Activated naive CD4-positive, alpha-beta T cell treated with anti-CD3 and anti-CD28 coated beads for 36 hours (primary cell): ENCODE measurements at places on chromosomes 4 and X. TPM values are rescaled to one million over a fixed set of nuclear protein-coding genes. Genes with fewer than 3 reads are reported as not detected.

FAM120C gene
- 4.3 TPM for total RNA-seq

CXorf49 gene
- total RNA-seq = not detected

ZNF157 gene
- total RNA-seq = 1.0 TPM

EGF gene
- not detected for total RNA-seq

SSX3 gene
- not detected for total RNA-seq

NLGN4X gene
- not detected for total RNA-seq

AFM gene
- total RNA-seq = not detected

ARHGAP36 gene
- not detected for total RNA-seq

CSAG1 gene
- not detected for total RNA-seq

ARSH gene
- not detected for total RNA-seq

CT83 gene
- not detected for total RNA-seq

STATH gene
- total RNA-seq = not detected

PRR27 gene
- total RNA-seq = not detected

FDCSP gene
- not detected for total RNA-seq

DNA sequence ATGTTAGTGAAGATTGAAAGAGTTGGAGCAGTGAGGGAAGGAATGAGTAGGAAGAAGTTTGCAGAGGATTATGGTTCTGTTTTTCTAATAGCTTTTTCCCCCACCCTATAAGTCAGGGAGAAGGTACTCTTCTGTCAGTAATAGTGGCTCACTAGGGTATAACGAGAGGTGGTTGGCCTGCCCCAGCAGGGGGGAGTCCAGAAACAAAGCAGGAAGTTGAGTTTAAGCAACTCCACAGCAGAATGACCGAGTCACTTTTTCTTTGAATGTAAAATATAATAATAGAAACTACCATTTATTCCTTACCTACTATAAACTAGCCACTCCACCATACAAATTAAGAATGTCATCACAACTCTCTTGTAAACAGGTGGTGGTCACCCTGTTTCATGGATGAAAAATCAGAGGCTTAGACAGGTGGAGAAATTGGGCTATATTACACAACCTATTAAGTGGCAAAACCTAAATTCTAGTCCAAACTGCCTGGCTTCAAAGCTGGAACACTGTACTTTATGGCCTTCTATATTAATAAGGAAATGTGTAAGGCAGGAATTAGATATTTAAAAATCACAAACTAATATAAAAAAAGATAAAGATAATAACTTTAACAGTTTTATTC is 21.9 kb downstream of the AP1AR start:
- H3K4me3 ChIP-seq = no peak overlapping the region
- H3K36me3 ChIP-seq = peaks cover 2% of the 10 kb centered on the region
- no peaks in the 10 kb centered on the region for H3K27me3 ChIP-seq

- no peak for DNase-seq
- H3K36me3 ChIP-seq = no peaks in the 10 kb centered on the region
- H3K4me1 ChIP-seq = no peaks in the 10 kb centered on the region
- no peaks in the 10 kb centered on the region for H3K27me3 ChIP-seq
- no peak overlapping the region for H3K4me3 ChIP-seq
These were observed 130.6 kb upstream of the FAT1 start for GRCh38 chr4:186854256-186854655.

GRCh38 chr4:90415116-90415515 is 287.9 kb downstream of the CCSER1 start:
- no peaks in the 10 kb centered on the region for H3K27me3 ChIP-seq
- no peaks in the 10 kb centered on the region for H3K4me1 ChIP-seq
- no peak for DNase-seq
- H3K4me3 ChIP-seq = no peak overlapping the region

- no peak overlapping the region for H3K4me3 ChIP-seq
- H3K36me3 ChIP-seq = no peaks in the 10 kb centered on the region
- peaks cover 16% of the 10 kb centered on the region for H3K27me3 ChIP-seq
- no peaks in the 10 kb centered on the region for H3K4me1 ChIP-seq
- no peak for DNase-seq
These were observed 25.9 kb downstream of the ENPEP start for GRCh38 chr4:110501826-110502225.

GRCh38 chrX:9677098-9677739 is 88.4 kb downstream of the GPR143 start:
- peaks cover 12% of the 10 kb centered on the region for H3K36me3 ChIP-seq
- DNase-seq = peak; percentile 51
- H3K4me3 ChIP-seq = no peak overlapping the region
- H3K4me1 ChIP-seq = peaks cover 23% of the 10 kb centered on the region
- H3K27ac ChIP-seq = peak overlapping the region; percentile 50

GRCh38 chrX:155995321-155995875 is 2.1 kb upstream of the IL9R start:
- no peak overlapping the region for H3K27ac ChIP-seq
- no peaks in the 10 kb centered on the region for H3K27me3 ChIP-seq
- no peak overlapping the region for H3K4me3 ChIP-seq
- peaks cover 8% of the 10 kb centered on the region for H3K4me1 ChIP-seq

- DNase-seq = no peak
- no peak overlapping the region for H3K4me3 ChIP-seq
- no peaks in the 10 kb centered on the region for H3K27me3 ChIP-seq
- peaks cover 27% of the 10 kb centered on the region for H3K4me1 ChIP-seq
These were observed 90.5 kb downstream of the TBL1X start for GRCh38 chrX:9555354-9555753.

DNA sequence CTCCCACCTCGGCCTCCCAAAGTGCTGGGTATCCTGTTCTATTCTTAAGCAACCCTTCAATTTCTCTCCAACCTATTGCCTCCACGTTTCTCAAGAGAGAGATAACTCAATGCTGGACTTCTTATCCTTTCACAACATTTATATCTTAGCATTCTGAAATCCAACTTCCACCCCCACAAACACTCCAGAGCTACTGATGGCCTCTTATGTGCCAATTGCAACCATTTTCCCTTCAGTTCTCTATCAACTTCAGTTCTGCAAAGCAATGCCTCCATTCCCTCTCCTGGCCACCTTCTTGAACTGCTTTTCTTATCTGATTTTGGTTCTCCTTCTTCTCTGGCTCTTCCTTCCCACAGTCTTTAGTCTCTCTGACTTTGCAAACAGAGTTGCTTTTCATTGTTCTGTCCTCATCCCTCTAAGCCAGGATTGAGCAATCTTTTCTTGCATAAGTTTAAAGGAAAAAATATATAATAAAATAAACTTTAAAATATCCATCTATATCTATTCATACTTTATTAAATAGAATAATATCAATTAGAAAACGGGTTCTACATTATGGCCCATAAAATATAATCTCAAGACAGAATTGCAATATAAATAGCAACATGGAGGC is 3.6 kb upstream of the STBD1 start:
- DNase-seq = no peak
- no peak overlapping the region for H3K27ac ChIP-seq
- H3K4me1 ChIP-seq = peaks cover 23% of the 10 kb centered on the region
- H3K4me3 ChIP-seq = no peak overlapping the region

- H3K4me1 ChIP-seq = peaks cover 11% of the 10 kb centered on the region
- DNase-seq = no peak
- H3K27ac ChIP-seq = no peak overlapping the region
- H3K4me3 ChIP-seq = no peak overlapping the region
These were observed 2.0 kb downstream of the ABLIM2 start for GRCh38 chr4:8156617-8157016.

GRCh38 chr4:98505992-98506391 is 152.4 kb downstream of the TSPAN5 start:
- DNase-seq = no peak
- no peak overlapping the region for H3K4me3 ChIP-seq
- H3K4me1 ChIP-seq = peaks cover 38% of the 10 kb centered on the region
- peaks cover 14% of the 10 kb centered on the region for H3K36me3 ChIP-seq
- no peak overlapping the region for H3K27ac ChIP-seq

DNA sequence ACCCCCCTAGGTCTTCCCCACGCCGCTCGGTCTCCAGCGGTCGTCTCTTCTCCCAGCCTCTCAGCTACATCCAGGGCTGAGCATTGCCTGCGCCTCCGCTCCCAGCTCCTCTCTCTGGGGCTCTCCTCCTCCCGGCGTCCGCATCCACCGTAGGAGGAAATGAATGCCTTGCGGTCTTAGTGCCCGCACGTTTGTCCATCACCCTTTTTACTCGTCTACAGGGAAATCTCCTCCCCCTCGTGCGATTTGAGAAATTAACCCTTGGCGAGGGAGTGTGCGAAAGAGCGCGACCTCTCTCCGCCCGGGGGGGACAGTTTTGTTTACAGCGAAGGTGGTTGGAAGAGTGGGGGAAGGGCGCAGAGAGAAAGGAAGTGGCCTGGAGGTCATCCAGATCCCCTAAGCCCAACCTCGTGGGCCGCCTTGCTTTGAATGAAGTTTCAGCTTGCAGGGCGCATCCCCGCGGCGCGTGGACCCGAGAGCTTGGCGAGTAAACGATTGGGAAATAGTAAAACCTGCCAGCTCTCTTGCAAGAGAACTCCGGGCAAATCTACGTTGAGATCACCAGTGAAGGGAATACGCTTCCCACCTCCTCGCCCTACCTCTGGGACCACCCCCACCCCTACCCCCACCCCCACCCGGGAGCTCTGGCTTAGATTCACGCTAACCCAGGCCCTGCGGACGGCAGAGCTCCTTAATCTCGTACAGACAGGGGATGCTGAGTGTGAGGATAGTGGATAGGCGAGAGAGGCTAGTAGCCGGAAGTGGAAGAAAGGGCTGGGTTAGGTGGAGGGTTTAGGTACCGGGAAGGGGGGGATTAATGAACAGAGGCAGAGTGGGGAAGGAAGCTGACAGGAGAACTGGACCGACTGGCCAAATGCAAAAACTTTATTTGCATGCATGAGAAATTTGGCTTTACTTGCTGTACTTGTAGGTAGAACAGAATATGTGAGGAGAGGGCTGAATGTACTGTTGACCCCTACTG is at the start of gene ELOVL6:
ELOVL6 (minus strand) TSS at position 181 of the 982 bp plus-strand sequence. CDS start 280 bp downstream, outside the sequence.
- peak; percentile 62 for DNase-seq
- H3K4me3 ChIP-seq = peak within 1 kb of the TSS; percentile 95
- H3K4me1 ChIP-seq = peaks cover 22% of the 10 kb centered on the region
- H3K36me3 ChIP-seq = peaks cover 7% of the 10 kb centered on the region

DNA sequence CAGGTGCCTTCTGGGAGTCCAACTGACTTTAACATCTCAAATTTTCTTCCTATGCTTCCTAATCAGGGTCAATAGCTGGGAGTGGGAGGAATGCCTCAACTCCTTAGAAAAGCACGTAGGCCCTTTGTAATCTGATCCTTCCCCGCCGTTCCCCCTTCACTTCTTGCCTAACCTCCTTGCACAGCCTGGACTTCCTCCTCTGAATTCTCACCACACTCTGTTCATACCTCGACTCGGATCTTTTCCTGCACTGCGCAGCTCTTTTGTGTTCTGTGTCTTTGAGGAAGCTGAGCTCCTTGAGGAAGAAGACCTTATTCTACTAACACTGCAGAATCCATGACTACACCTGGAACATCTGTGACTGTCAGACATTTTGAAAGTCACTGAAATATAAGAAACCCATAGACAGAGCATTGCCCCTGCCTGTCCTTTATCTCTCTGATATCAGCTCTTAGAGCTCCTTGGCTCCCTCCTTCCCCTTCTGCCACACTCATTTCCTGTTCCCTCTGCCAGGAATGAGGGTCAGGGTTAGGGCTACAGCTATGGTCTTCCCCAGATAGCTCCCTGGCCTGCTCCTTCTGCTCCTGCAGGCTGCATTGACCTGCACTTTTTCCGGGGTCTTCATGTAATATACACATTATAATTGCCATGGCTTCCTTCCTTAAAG is 140.2 kb upstream of the LDB2 start:
- no peak for DNase-seq
- H3K27me3 ChIP-seq = peaks cover 4% of the 10 kb centered on the region
- H3K27ac ChIP-seq = no peak overlapping the region
- H3K36me3 ChIP-seq = no peaks in the 10 kb centered on the region
- H3K4me3 ChIP-seq = no peak overlapping the region

DNA sequence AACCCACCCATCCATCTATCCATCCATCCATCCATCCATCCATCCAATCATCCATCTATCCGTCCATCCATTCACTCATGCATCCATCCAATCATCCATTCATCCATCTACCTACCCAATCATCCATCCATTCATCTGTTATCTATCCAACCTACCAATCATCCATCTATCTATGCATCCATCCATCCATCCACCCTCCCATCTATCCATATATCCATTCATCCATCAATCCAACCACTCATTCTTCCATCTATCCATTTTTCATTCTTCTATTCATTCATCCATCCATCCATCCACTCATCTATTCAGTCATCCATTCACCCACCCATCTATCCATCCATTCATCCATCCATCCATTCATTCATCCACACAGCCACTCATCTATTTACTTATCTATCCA is 80.1 kb upstream of the SHOX start:
- H3K4me3 ChIP-seq = no peak overlapping the region
- no peaks in the 10 kb centered on the region for H3K4me1 ChIP-seq
- no peak for DNase-seq
- H3K36me3 ChIP-seq = no peaks in the 10 kb centered on the region
- H3K27ac ChIP-seq = no peak overlapping the region

GRCh38 chrX:36898301-36898700 is 109.9 kb upstream of the FAM47C start:
- no peaks in the 10 kb centered on the region for H3K36me3 ChIP-seq
- no peaks in the 10 kb centered on the region for H3K27me3 ChIP-seq
- no peaks in the 10 kb centered on the region for H3K4me1 ChIP-seq
- H3K27ac ChIP-seq = no peak overlapping the region
- H3K4me3 ChIP-seq = no peak overlapping the region

DNA sequence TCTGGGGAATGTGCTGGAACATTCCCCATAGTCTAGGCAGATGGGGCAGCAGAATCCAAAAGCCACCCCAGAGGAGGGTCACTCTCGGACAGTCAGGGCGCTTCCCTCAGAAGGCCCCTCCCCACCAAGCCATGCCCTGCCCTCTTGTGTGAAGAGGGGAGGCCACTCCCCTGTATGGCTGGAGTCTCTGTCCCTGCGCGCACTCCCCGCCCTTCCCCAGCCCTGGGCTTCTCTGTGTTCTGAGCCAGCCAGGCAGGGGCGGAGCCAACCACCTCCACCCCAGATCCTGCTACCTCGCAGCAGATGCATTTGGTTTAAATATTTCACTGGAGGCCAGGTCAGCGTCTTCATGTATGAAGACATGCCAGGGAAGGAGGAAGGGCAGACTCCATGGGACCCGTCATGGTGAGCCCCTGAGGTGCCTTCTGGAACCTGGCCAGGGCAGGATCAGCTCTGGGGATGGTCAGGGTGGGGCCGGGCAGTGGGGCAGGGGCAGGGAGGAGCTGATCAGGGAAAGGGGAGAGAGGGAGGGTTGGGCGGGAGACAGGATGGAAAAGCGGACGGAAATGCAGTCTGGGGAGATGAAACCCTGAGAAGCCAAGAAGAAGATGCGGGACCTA is 107.3 kb downstream of the ADRA2C start:
- H3K27me3 ChIP-seq = peaks cover 46% of the 10 kb centered on the region
- peaks cover 5% of the 10 kb centered on the region for H3K4me1 ChIP-seq
- peaks cover 5% of the 10 kb centered on the region for H3K36me3 ChIP-seq
- H3K27ac ChIP-seq = no peak overlapping the region
- no peak overlapping the region for H3K4me3 ChIP-seq
- no peak for DNase-seq

GRCh38 chrX:14690553-14690952 is 161.2 kb downstream of the GLRA2 start:
- DNase-seq = no peak

DNA sequence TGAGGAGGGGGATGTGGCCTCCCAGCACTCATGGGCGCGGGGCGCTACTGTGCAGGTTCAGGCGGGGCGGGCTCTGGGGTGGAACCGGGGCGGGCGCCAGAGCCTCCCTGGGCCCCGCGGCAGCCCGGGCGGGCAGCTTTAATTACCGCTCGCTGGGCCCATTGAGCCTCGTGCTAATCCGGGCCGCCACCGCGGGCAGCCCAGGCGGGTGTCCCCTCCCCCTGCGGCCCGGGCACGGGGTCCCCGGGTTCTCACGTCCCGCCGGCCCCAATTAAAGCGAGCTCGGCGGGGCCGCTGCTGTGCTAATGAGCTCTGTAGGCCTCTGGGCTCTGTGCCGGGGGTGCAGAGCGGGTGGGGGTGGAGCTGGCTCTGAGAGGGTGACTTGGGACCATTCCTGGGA is 22.8 kb upstream of the FGFR3 start:
- peaks cover 5% of the 10 kb centered on the region for H3K4me1 ChIP-seq
- no peak for DNase-seq
- no peak overlapping the region for H3K27ac ChIP-seq
- H3K27me3 ChIP-seq = peaks cover 13% of the 10 kb centered on the region
